ENCODE measurements at places on chromosomes 1 and 21. TPM values are rescaled to one million over a fixed set of nuclear protein-coding genes. Genes with fewer than 3 reads are reported as not detected.

GRCh38 chr1:50970931-50971582 is 1.0 kb downstream of the CDKN2C start:
- H3K4me1 ChIP-seq: peaks cover 25% of the 10 kb centered on the region
- no peaks in the 10 kb centered on the region for H3K27me3 ChIP-seq
- no peak for DNase-seq
- H3K36me3 ChIP-seq: no peaks in the 10 kb centered on the region

GRCh38 chr21:27154451-27155129 is 187.7 kb upstream of the ADAMTS5 start:
- H3K27ac ChIP-seq: no peak overlapping the region
- H3K4me3 ChIP-seq: no peak overlapping the region
- no peaks in the 10 kb centered on the region for H3K27me3 ChIP-seq
- H3K36me3 ChIP-seq: no peaks in the 10 kb centered on the region
- peaks cover 21% of the 10 kb centered on the region for H3K4me1 ChIP-seq

DNA sequence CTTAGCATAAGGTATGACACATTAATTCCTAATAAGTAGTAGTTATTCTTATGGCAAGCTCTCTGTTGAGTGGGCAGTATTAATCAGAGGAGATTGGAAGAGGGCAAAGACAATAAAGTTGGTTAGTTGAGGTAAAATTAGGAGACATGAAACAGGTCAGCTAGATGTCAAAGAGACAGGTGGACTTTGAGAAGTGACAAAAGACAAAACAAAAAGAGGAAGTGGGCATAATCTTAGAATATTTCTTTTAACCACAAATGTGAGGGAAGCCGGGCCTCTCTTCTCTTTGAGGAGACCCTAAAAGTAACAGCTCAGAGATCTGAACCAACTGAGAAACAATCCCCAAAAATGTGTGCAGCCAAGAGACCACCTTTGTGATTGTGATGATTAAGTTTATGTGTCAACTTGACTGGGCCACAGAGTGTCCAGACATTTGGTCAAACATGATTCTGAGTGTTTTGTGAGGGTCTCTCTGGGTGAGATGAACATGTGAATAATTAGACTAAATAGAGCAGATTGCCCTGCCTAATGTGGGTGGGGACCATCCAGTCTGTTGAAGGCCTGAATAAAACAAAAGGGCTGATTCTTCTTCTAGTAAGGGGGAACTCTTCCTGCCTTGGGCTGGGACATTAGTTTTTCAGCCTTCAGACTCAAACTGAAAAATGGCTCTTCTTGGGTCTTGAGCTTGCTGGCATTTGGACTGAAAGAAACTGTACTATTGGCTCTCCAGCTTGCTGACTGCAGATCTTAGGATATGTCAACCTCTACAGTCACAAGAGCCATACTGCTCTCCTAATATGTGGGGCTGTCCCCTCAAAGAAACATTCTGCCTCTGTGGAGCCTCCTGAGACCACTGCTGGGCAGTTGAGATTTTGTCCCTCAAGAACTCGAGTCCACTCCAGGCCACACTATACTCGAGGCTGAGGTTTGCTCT is 40.0 kb downstream of the FCRL5 start:
- H3K4me1 ChIP-seq: no peaks in the 10 kb centered on the region
- no peak overlapping the region for H3K4me3 ChIP-seq
- H3K27ac ChIP-seq: no peak overlapping the region
- no peak for DNase-seq
- H3K27me3 ChIP-seq: no peaks in the 10 kb centered on the region

GRCh38 chr1:241157435-241157834 is 199.6 kb downstream of the RGS7 start:
- no peak overlapping the region for H3K27ac ChIP-seq
- DNase-seq: no peak
- H3K4me1 ChIP-seq: no peaks in the 10 kb centered on the region
- H3K27me3 ChIP-seq: no peaks in the 10 kb centered on the region
- no peak overlapping the region for H3K4me3 ChIP-seq
- H3K36me3 ChIP-seq: no peaks in the 10 kb centered on the region

- no peaks in the 10 kb centered on the region for H3K36me3 ChIP-seq
- H3K27ac ChIP-seq: no peak overlapping the region
- H3K27me3 ChIP-seq: no peaks in the 10 kb centered on the region
- peak; percentile 81 for DNase-seq
These were observed 29.3 kb upstream of the HSD3B1 start for GRCh38 chr1:119477710-119478109.

DNA sequence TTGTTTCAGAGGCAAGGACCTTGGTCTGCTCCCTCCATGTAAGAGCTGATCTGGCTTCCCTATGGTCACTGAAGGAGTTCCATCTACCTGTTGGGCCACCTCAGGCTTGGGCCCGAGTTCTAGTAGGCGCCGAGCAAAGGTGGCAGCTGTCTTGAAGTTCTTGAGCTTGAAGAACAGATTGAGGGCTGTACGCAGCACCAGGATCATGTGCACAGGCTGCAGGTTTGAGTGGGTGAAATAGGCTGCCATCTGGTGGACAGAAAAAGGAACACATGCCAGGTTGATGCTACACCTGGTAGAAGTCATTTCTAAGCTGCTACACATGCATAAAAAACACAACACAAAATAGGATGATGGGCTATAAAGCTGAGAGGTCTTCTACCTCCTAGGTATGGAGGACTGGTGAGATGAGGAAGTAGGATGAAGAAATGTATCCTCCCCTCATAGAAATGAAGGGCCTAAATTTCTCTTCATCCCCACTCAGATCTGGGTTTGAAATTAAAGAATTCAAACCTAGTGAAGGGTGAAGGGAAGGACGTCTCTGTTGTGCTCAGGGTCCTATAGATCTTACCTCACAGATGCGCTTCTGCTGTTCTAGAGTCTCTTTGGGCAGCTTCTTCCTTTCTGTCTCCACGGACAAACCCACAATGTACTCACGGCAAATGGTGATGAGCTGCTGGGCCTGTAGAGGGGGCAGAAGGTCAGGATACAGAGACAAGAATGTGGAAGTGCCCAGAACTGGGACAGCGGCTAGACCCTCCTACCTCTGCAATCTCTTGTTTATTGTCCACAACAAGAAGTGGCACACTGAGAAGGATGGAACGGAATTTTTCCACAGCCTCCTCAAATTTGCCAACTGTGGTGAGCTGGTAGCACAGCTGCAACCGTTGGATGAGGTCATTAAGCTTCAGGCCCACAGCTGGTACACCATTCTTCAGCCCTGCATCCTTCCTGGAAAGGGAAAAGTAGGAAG is 6.6 kb upstream of the PEX19 start:
- no peaks in the 10 kb centered on the region for H3K27me3 ChIP-seq
- no peak overlapping the region for H3K27ac ChIP-seq
- peaks cover 74% of the 10 kb centered on the region for H3K36me3 ChIP-seq
- no peak overlapping the region for H3K4me3 ChIP-seq
- DNase-seq: peak; percentile 93
- peaks cover 4% of the 10 kb centered on the region for H3K4me1 ChIP-seq

GRCh38 chr21:35607406-35607805 is 452.9 kb downstream of the SETD4 start:
- H3K4me3 ChIP-seq: no peak overlapping the region
- H3K27ac ChIP-seq: no peak overlapping the region
- no peaks in the 10 kb centered on the region for H3K27me3 ChIP-seq

- H3K27ac ChIP-seq: peak overlapping the region; percentile 44
- DNase-seq: no peak
- H3K36me3 ChIP-seq: no peaks in the 10 kb centered on the region
- H3K4me1 ChIP-seq: no peaks in the 10 kb centered on the region
- no peaks in the 10 kb centered on the region for H3K27me3 ChIP-seq
- H3K4me3 ChIP-seq: peak overlapping the region; percentile 26
These were observed 575.9 kb downstream of the USP25 start for GRCh38 chr21:16305686-16306085.

The MEX3A gene
- total RNA-seq: 1.6 TPM

The LZIC gene
- total RNA-seq: 25.4 TPM

The NID1 gene
- 390 TPM for total RNA-seq

All from esophagus muscularis mucosa (tissue), 4 donors.